ENCODE measurements at places on chromosomes 2 and 18.

DNA sequence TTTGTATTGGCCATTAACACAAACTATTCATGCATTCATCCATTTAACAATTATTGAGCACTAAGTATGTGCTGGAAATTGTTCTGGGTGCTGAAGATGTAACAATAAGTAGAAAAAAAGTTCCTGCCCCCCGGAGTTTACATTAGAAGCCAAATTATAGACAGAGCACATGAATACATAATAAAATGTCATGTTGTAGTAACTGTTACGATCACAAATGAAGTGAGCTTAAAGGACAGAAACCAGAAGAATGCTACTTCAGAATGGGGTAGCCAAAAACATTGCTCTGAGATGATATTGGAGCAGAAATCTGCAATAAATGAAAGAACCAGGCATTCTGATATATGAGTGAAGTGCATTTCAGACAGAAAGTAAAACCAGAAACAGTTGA is 256.0 kb upstream of the SETBP1 start:
- DNase-seq, result no peak

GRCh38 chr2:121450301-121450700 is 80.4 kb upstream of the RNU4ATAC start:
- no peak for DNase-seq

DNA sequence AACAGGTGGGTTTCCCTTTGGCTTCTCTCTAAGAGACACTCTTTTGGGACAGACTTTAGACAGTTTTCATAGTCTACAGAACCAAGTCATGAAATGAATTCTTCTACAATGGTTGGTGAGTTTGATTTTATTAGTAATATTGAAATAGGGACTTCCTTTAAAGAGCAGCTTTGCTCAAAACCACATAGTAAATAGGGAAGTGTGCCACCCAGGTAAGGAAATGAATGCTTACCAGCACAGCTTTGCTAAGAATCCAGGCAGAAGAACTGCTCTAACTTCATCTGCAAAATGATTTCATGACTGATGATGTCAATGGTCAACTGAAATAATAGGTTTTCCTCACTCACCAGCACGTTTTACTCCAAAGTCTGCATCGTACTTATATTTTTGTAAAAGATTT is 89.2 kb downstream of the NYAP2 start:
- no peak for DNase-seq

GRCh38 chr2:219344751-219345430 is 12.3 kb upstream of the RESP18 start:
- DNase-seq, result no peak

DNA sequence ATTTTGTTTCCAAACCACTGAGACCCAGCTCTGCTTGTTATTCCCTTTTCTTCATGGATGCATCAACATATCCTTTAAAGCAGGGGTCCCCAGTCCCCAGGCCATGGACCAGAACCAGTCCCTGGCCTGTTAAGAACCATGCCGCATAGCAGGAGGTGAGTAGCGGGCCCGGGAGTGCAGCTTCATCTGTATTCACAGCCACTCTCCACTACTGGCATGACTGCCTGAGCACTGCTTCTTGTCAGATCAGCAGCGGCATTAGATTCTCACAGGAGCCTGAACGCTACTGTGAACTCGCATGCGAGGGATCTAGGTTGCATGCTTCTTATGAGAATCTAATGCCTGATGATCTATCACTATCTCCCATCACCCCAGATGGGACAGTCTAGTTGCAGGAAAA is 1.6 kb upstream of the POLI start:
- DNase-seq, result no peak

- DNase-seq, result no peak
Observed at GRCh38 chr2:80073134-80073561, 231.4 kb downstream of the LRRTM1 start.

- DNase-seq, result no peak
Observed at GRCh38 chr2:74917702-74918619, 40.5 kb upstream of the POLE4 start.

DNA sequence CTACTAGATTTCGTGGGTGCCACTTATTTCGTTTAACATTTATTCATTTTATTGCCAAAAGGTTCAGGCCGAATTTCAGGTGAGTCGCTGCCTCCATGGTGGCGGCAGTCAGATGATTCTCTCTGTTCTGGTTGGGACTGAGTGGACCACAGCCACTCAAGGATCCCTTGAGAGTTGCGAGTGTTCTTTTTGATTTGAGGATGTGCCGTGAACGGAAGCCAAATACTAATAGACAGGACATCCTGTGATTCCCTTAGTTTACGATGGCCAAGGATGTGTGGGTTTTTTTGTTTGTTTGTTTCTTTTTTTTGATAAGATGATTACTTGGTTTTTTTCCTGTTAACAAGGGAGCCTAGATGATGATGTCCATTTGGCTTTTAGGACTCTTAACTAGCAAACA is 13.2 kb downstream of the MAPRE2 start:
- no peak for DNase-seq

- no peak for DNase-seq
Observed at GRCh38 chr2:11023326-11024258, 111.9 kb downstream of the KCNF1 start.

DNA sequence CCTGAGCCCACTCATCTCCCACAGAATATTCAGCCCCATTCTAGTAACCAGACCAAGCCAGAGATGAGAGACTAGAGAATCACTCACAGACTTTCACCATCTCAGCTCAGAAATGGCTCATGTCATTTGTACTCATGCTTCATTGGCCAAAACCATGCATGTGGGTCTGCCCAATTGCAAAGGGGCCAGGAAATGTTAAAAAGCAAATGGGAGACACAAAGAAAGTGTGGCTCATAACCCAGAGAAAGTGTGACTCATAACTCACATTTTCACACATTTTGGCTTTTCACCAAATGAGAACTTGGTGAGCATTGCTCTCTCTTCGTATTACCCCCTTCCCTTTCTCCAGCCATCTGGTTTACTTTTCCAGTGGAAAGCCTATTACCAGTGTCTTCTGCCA is 66.2 kb downstream of the MDH1 start:
- DNase-seq, result no peak

- no peak for DNase-seq
Observed at GRCh38 chr2:127786048-127786809, 24.7 kb downstream of the WDR33 start.

- DNase-seq, result no peak
Observed at GRCh38 chr2:53422979-53423378, 344.6 kb upstream of the CHAC2 start.

- no peak for DNase-seq
Observed at GRCh38 chr2:32688541-32688940, 60.7 kb downstream of the TTC27 start.

DNA sequence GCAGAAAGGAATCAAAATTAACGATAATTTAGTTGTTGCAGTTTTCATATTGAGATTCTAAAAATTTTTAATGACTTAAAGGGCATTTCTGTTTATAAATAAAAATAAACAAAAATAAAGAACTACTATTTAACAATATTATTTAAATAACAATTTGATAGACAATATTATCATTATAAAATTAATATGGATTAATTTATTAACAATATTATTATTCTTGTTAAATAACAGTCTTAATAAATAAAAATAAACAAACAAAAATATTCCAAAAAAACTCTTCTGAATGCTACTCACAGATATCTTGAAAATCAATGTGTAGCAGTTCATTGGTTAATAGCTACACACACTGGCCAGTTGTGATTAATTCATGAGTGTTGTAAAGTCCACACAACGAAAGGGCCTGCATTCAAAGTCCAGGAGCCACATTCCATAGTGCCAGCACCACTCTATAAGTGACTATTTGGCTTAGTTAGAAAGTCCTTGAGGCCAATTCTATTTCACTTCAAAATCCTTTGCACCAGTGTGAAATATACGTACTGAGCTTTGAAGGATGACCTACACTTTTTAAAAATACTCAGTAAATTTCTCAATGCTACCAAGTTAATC is 117.1 kb downstream of the ZNF521 start:
- DNase-seq, result no peak
